H1 (cell line): ENCODE measurements at places on chromosomes 12 and 14. TPM values are rescaled to one million over a fixed set of nuclear protein-coding genes. Genes with fewer than 3 reads are reported as not detected.

GRCh38 chr12:116735951-116736599, 1.8 kb downstream of the SPRING1 start:
- H3K27ac ChIP-seq, result no peak overlapping the region
- H3K4me1 ChIP-seq, result peaks cover 1% of the 10 kb centered on the region; the same call in 1 of the 2 replicates
- H3K4me3 ChIP-seq, result no peak overlapping the region
- DNase-seq, result no peak
- H3K27me3 ChIP-seq, result no peaks in the 10 kb centered on the region

The KCNJ8 gene
- 0.96 and 1.4 TPM in 2 replicates for total RNA-seq

The GLI1 gene
- 20.6 and 23.5 TPM in 2 replicates for total RNA-seq

DNA sequence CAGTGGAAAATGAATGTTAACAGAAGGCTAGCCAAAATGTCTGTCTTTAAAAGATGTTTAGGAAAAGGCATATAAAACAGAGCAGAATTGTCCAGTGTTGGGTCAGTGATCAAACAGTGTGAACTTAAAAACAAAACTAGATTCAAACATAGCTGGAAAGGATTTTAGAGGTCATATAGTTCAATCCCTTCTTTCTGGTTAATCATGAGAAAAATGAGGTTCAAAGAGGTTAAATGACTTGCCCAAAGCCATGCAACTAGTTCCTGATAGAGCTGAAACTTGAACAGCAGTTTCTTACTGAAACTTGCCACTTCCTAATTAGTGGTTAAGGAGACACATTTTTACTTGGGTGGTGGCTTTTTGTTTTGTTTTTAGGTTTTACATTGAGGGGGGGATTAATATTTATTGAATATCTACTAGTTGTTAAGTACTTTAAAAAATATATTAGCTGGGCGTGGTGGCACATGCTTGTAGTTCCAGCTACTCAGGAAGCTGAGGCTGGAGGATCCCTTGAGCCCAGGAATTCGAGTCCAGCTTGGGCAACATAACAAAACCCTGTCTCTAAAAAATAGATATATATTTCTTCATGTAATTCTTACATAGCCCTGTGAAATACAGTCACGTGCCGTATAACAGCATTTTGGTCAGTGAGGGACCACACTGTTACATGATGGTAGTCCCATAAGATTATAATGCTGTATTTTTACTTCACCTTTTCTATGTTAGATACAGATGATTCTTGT, 20.4 kb downstream of the ACVR1B start:
- H3K27me3 ChIP-seq, result no peaks in the 10 kb centered on the region
- no peak overlapping the region for H3K27ac ChIP-seq
- DNase-seq, result no peak
- H3K4me3 ChIP-seq, result no peak overlapping the region
- peaks cover 10% of the 10 kb centered on the region for H3K36me3 ChIP-seq
- peaks cover 10% of the 10 kb centered on the region; the same call in 1 of the 2 replicates for H3K4me1 ChIP-seq
